K562 (cell line): ENCODE measurements at places on chromosomes 4 and X. TPM values are rescaled to one million over a fixed set of nuclear protein-coding genes. Genes with fewer than 3 reads are reported as not detected.

ZCCHC12 gene
- polyA plus RNA-seq = 0.15 TPM in 1 of 2 replicates, not detected in the other

SPP1 gene
- not detected in 2 replicates for polyA plus RNA-seq

PRR32 gene
- not detected in 2 replicates for polyA plus RNA-seq

ADH1B gene
- not detected in 2 replicates for polyA plus RNA-seq

MAGEA2B gene
- polyA plus RNA-seq = 13.5 and 21.6 TPM in 2 replicates
